ENCODE measurements at places on chromosomes 12 and 14.

- peak; percentile 65 for DNase-seq
These were observed 2.3 kb downstream of the DGKA start for GRCh38 chr12:55933169-55933798.

DNA sequence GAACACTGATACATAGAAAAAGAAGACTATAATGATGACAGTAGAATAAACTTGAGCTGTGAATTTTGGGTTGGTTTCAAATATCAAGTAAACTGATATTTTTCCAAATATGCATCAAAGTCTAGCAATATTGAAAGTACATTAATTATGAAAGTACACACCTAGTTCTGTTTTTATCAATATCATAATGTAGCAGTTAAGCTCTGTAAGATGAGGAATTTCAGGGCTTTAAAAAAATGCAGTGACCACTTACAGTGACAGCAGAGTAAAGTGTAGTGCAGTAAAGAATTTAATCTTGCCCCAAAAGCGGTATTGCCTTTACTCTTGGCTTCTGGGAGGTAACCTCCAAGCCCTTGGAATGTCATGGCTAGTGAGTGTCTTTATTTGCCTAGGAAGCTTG, 102.9 kb upstream of the ABCD2 start:
- DNase-seq, result no peak

DNA sequence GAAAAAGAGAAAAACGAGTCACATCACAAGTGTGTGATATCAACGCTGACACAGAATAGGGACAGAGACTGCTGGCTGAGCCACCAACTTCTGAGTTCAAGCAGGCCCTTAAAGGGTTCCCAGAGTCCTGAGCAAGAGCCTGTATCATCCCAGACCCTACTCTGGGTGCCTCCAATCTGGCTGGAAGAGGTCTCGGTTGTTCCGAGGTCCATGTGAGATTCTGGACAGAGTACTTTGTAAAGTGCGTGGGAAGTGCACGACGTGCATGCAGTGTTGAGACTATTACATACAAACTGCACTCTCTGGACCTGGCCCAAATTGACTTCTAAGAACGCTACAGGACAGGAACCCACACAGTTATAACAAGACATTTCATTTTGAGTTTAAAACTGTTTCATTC, 40.6 kb downstream of the MOK start:
- DNase-seq, result no peak

GRCh38 chr12:6384499-6385436, 806 bp downstream of the LTBR start:
- DNase-seq, result no peak

DNA sequence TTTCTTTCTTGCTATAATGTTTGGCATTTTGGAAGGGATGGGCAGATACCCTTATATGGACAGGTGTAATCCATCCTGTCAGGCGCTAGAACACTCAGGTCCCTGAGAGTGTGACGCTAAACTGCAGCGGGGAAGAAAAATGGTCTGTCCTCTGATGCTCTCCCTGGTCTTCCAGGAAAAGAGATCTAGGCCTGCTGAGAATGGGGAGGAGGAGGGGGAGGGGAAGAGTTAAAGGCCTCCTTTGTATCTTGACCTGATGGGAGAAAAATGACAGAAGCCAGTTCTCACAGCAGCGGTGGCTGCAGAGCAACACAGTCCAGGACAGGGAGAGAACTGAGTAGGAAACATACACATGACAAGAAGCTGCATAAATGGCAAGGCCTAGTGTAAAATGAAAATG, 61.1 kb downstream of the RPS6KA5 start:
- no peak for DNase-seq

- no peak for DNase-seq
These were observed 130.3 kb downstream of the DAD1 start for GRCh38 chr14:22458737-22459136.

DNA sequence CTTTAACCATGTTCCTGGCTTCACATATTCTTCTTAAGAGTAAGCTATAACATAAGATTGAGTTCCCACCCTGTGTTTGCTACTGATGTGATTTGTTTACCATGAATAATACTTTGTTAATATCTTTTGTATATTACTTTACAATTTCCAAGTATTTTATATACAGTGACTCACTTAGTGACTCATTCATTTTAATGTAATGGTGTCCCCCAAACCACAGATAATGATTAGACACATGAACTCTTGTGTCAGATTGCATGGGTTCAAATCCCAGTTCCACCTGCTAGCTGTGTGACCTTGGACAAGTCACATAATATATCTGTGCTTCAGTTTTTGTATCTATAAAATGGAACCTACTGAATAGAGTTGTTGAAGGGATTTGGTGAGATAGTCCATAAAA, 76.1 kb downstream of the MYF5 start:
- DNase-seq, result no peak

- no peak for DNase-seq
These were observed 263.5 kb downstream of the RPAP3 start for GRCh38 chr12:47442310-47442709.

DNA sequence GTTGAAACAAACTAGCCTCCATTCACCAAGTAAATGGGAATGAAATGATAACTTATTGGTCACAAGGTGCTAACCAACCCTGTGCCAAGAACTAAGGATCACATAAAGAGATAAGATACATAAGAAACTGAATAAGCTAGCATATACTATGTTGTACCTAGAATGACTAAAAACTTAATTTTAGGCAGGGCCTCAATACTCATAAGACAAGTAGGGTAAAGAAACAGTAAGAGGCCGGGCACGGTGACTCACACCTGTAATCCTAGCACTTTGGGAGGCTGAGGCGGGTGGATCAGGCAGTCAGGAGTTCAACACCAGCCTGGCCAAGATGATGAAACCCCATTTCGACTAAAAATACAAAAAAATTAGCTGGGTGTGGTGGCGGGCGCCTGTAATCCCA, 17.7 kb downstream of the GDF11 start:
- no peak for DNase-seq

DNA sequence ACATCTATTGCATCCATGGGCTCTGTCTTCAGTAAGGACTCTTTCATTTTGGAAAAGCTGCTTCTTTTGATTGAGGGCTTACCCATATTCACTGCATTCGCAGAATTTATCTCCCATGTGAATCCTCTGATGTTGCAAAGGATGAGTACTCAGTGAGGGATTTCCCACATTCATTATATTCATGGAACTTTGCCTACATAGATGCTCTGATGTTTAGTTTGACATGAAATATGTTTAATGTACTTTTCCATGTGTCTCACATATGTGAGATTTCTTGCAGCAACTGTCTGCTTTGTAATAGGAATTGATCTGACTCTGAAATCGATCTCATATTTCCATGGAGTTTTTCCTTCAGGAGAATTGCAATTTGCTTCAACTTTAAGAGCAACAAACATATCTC, 1699.6 kb upstream of the FLRT2 start:
- no peak for DNase-seq

DNA sequence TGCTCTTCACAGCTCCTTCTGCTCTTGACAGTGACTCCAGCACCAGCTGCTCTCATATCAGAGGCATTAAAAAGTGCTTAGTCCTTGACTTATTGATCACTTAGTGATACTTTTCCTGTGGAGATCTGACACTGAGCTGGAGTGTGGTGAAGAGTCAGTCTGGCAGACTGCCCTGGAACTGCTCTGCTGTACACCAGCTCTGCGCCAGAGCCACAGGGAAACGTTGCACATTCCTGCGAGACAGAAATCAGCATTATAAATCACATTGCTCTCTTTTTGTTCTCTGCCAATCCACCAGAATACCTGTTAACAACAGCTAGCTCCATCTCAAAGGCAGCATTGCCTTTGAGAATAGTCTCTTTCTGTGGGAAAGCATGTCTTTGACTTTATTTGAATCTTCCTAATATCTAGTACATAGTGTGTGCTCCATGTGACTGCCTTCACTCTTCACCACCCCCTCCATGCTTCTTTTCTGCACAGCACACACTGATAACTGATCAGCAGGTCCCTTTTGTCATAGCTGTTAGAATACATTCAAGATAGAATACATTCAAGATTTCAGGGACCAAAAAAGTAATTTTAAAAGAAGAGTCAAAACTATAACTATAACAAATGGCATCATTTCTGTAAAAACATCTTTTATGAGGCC, 48.2 kb upstream of the VSX2 start:
- DNase-seq, result no peak

GRCh38 chr12:22729431-22729956, 104.5 kb downstream of the ETNK1 start:
- no peak for DNase-seq

GRCh38 chr14:42460673-42461072, 854.0 kb downstream of the LRFN5 start:
- DNase-seq, result no peak

- DNase-seq, result no peak
These were observed 1455.6 kb upstream of the TMEM132C start for GRCh38 chr12:126811391-126811790.

DNA sequence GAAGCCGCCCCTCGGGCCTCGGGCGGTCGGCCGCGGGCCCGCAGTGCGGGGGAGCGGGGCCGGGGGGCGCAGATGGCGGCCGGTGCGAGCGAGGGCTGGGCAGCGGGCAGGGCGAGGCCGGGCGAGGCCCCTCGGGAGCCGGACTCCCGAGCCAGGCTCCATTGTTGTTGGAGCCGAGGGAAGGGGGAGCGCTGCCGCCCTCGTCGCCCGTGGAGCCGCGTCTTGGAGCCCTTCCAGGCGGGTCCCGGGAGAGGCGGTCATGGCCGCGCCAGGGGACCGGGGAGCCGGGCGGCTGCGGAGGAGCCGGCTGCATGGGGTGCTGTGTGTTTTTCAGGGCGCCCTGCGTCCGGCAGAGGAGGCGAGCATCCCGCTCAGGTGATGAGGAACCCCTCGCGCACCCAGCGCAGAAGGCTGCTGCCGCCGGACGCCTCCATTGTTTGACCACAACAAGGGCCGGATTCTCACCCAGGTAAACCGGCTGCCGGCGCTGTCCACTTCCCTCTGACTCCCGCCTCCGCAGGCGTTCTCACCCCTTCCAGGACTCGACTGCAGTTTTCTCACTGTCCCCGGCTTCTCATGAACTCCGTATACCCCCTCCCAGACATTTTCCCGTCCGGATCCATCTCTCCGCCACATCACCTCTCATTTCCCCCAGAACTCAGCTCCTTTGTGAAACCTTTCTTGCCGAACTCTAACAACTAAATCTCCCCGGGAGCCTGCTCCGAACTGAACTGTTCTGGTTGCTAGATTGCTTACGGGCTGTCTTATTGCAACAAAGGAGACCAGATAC, 732 bp downstream of the ZNF664 start:
- peak; percentile 35 for DNase-seq

- DNase-seq, result no peak
These were observed 25.6 kb downstream of the SPATA7 start for GRCh38 chr14:88411039-88411438.

All from CD4-positive, alpha-beta T cell treated with Interleukin-6 for 4 hours (primary cell).